ENCODE measurements at places on chromosomes 2 and 18.

DNA sequence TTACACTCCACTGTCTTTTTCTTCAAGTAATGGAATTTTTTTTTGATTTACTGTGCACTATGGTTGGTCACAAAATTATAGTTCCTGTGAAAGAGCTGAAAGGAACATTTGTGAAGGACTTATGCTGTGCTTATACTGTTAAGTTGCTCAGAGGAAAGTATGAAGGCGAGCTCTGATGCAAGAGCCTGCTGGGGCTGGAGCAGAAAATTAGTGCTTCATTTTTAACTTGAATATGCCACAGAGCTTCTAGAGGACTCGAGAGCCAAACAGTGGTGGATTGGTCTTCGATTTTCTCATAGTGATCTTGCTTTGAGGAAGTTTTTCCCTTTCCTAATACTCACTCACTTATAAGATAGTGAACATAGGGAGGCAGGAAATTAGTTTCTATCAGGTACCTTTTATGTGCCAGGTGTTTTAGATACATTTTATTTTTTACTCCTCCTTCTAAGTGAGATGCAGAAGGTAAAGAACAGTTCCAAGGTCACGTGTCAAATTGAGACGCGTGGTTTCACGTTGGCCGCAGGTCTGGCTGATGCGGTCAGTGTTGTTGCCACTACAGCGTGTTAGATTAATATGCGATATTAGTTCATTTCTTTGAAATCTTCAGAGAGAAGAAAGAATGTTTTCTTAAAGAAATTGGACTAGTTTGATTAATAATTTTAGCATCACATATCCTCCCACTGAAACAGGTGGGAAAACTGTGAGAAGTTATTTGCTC lies 20.2 kb downstream of the GATA6 start:
- no peak for DNase-seq

DNA sequence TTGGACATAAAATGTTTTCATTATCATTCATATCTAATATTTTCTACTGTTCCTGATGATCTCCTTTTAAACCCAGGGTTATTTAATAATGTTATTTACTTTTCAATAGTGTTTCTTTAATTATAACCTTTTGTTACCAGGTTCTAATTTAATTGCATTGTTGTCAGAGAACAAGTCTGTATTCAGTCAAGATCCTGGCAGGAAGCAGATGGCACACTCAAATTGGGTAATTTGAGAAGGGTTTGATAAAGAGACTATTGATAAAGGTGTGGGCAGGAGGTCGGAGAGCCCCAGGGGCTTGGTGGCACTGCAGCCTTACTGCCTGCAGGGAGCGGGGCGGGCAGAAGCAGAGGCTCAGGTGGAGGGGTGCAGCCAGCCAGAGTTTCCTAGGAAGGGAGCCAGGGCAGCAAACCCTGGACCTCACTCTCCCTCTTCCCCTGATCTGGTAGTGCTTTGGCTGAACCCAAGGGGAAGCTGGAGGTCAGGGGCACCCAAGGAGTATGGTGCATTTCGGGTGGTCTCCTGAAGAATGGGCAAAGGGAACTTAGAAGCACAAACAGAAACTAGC lies 2.3 kb upstream of the KIF1A start:
- no peak for DNase-seq

- no peak for DNase-seq
Measured at GRCh38 chr2:237721458-237721857, 77.1 kb upstream of the RBM44 start.

GRCh38 chr2:181738074-181738473 lies 57.8 kb upstream of the NEUROD1 start:
- DNase-seq: peak; percentile 48

DNA sequence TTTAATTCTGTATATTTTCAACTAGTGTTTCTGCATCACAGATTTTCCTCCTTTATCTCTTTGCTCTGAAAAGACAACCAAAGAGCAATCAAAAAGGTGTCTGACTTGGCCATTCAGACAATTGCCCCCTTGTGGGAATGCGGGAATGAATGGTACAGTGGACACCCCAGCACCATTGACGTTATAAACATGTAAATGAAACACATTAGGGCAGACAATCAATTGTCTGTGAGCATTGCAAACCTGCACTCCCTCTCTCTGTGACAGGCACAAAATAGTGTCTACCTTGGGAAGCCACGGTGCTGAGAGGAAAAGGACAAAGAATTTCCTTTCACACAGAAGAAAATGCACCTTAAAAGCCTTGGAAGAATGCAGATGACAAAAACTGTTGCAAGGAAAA lies 8.0 kb downstream of the ZEB2 start:
- peak; percentile 29 for DNase-seq

DNA sequence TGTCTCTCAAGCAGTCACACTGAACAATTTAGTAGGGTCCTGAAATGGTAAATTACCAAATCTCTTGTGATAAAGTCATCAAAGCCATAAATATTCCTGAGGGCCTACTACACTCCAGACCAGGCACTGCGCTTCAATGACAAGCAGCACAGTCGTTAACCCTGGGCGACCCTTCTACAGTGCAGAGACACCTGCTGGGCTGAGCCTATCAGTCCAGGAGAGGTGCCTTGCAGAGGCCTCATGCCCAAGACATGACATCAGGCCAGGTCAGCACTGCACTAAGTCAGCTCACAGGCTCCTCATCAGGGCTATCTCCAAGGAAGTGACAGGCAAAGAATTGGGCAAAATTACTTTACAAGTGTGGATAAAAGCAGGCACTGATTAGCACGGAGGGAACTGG lies 166.4 kb upstream of the EPB41L3 start:
- no peak for DNase-seq

DNA sequence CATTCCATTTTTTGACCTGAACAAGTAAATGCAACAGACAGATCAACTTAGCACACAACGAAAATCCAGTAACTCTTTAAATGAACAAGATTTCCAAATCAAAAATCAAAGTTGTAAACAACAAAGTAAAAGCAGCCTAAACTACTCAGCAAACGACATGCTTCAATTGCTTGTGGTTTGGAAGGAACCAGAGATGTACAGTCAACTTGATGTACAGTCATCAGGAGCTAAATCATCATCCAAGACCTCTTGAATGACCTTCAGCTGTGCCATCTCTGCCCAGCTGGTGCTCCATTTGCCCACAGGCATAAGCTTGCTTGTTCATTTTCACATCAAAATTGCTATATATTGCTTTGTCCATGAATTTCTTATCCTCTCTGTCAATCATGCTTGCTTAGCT lies 109.8 kb downstream of the UPP2 start:
- peak; percentile 92 for DNase-seq

DNA sequence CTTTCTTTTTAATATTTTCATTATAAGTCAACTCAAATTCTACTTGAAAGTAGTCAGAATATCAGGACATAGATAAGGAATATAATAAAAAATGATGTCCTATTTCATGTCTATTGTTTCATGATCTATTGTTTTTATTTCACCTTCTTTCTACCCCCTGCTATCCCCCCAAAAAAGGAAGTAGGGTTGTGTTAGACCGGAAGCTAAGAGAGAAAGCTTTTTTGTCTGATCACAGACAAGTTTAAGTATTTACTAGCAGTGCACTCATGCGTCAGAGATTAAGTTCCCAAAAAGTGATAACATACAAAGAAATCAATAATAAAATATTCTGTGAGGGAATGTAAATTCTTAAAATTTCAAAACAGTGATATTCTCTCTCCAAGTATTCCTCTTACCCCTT lies 447.1 kb upstream of the CNTNAP5 start:
- DNase-seq: no peak

GRCh38 chr2:11749646-11750349 lies 3.4 kb downstream of the LPIN1 start:
- no peak for DNase-seq

DNA sequence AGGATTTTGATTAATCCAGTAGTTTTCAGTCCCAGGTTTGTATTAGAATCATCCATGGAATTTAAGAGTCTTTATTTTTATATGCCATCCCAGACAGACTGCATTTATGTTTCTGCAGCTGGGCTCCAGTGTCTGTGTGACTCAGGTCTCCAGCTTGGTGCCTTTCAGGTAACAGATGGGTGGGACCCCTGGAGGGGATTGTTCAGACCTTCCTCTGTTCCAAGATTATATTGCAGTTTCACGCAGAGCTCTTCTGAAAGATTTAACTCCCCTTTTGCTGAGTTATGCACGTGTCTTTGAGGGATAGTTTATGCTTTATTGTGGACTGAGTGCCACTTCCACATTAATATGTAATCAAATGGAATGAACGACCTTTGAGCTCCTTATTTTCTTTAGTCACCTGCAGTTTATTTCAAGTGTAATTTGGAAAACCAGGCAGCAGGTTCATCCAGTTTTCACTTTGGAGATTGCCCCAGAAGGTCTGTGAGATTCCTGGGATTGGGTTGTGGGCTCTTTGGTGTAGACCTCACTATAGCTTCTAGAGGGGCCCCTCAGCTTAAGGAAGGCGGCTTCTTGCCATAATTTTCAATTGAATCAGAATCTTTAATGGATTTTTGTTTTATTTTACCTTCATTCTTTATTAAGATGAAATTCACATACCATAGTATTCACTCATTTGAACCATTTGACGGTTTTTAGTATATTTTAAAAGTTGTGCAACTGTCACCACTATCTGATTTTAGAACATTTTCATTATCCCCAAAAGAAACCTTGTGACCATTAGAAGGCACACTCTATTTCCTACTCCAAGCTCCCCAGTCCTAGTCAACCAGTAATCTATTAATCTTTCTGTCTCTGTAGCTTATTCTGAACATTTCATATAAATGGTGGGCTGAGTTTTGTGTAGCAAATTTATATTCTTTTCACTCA lies 135.0 kb downstream of the WDSUB1 start:
- DNase-seq: no peak

GRCh38 chr18:9856092-9856491 lies 29.7 kb upstream of the TXNDC2 start:
- DNase-seq: no peak

DNA sequence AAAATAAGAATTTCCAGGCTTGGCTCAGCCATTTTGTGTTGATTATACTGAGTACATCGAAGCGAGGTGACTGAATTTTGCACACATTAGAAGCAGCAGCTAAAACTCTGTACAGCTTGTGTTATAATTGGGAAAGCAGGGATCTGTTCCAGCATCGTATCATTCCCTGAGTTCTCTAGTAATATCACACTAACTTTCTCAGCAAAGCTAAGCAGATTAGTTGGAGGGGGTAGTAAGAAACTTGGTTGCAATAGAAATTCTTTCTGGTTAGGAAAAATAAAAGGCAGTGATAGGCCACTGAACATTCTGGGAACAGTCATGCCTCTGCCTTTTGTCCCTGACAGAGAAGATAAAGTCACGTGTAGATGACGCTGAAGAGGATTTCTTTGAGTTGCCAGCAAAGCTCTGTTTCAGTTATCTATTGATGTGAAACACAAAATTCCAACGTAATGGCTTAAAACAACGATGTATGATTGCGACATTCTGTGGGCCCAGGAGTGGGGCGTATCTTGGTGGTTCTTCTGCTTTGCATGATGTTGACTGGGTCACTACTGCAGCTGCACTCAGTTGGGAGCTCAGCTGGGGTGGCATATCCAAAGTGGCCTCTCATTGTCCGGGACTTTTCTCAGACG lies 202.1 kb upstream of the MEX3C start:
- no peak for DNase-seq

DNA sequence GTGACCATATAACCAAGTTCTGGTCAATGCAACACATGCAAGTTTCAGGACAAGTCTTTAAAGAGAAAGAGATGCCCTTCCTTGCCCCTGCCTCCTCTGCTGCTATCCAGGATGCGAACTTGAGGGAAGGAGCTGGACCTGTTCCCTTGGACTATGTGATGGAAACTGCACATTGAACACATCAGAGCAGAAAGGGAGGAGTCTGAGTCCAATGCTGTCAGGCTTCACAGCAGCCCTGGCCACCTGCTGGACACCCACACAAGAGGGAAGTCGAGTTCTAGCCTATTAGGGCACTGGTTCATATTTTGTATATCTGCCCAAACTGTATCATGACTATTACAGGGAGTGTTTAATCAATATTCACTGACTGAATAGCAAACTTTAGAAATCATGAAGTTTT lies 38.3 kb upstream of the TEX51 start:
- DNase-seq: no peak

- DNase-seq: peak; percentile 44
Measured at GRCh38 chr2:53286345-53286744, 481.3 kb upstream of the CHAC2 start.

GRCh38 chr2:240259201-240259923 lies 118.9 kb upstream of the OTOS start:
- no peak for DNase-seq

DNA sequence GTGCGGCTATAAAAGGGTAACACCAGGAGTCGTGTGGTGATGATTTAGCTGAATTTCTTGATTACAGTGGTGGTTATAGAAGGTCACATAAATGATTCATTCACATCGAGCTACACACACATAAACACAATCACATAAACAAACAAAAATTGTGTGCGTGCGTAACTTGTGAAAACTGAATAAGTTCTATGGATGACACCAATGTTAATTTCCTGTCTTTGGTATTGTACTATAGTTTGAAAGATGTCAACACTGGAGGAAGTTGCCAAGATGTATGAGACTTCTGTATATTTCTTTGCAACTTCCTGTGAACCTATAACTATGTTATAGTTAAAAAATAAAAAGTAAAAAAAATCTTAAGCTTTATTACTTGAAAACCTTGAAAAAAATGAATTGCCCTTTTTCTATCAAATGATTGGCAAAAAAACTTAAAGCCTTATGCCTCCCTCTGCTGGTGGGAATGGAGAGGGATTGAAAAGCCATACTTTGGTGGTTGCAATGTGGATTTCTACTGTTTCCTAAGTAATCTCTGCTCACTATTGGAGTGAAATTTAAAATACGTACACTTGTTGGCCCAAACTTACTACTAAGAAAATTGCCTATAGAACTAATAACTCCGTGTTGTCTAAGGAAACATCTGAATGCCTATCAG lies 227.7 kb downstream of the RPIA start:
- DNase-seq: peak; percentile 6

DNA sequence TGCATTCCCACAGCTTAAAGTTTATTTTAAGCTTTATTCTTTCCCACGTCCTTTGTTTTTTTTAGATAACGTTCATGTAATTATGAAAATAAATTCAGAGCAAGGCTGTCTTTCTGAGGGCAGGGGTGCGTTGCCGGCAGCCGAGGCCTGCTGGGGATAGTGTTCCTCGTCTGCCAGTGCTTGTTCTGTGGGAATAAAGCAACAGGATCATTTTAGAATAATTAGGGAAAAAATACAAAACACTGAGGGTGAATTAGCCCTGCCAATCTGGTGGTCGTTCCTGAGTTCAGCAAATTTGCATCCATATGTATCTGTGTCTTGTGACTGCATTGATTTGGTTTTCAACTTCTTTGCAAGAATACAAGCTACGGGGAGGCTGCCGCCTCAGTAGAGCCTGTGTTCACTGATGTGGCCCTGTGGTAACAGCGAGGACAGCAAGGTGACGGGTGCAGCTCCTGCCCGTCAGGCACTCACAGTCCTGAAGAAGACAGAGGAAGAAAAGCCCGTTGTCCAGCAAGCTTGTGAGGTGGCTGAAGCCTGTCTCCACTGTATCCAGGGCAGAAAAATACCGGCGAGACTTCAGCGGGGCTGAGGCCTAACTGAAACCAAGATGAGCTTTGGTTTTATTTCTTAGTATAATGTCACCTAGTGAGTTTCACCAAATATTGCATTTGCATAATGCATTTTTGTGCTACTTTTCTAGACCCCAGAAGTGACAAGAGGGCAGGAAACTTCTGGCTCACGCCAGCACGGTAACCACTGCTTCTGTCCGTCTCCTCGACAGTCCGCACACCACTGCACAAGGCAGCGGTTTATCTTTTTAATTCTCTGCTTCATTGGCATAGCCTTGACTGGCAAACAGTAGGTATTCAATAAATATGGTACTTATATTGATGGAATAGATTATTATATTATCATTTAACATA lies 64.5 kb downstream of the SH3YL1 start:
- no peak for DNase-seq
